ENCODE measurements at places on chromosomes 3 and 15.

DNA sequence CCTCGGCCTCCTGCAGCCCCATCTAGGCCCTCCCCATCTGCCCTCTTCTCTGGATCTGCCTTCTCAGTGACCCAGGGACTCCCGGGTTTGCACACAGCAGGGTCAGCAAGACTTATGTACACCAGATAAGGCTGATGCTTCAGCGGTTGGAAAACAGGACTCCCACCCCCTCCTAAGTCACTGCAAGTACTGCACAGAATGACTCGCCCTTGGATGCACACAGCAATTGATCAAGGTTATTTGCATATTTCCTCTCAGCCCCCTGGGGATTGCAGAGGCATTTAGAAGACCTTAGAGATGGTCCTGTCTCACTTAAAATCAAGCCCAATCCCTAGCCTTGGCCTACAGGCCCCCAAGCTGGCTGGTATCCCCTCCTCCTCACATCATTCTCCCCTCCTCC, 8.9 kb downstream of the ACAN start:
- DNase-seq, result no peak

DNA sequence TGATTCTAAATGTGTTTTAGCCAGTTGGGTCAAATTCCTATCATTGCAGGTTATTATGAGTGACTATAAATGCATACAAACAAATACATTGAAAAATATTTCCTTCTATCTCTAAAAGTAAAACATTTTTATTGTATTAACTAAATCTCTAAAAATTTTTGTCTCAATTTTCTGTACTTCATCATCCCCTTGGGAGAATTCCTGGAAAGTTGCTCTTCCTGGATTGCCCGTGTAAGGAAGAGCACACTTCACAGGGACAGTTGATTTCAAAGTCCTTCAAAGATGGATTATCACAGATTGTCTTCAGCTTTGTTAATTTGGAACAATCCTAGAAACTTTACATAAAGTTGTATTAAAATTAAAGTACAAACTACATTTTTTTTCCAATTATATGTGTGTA, 595.6 kb downstream of the ROBO1 start:
- DNase-seq, result no peak

- no peak for DNase-seq
Observed at GRCh38 chr15:73540161-73540560, 93.0 kb downstream of the NPTN start.

GRCh38 chr15:62492900-62493299, 327.8 kb upstream of the C2CD4B start:
- DNase-seq, result no peak

- no peak for DNase-seq
Observed at GRCh38 chr3:120850381-120851295, 57.4 kb upstream of the STXBP5L start.

- DNase-seq, result no peak
Observed at GRCh38 chr15:80233581-80233980, 18.4 kb downstream of the CTXND1 start.

DNA sequence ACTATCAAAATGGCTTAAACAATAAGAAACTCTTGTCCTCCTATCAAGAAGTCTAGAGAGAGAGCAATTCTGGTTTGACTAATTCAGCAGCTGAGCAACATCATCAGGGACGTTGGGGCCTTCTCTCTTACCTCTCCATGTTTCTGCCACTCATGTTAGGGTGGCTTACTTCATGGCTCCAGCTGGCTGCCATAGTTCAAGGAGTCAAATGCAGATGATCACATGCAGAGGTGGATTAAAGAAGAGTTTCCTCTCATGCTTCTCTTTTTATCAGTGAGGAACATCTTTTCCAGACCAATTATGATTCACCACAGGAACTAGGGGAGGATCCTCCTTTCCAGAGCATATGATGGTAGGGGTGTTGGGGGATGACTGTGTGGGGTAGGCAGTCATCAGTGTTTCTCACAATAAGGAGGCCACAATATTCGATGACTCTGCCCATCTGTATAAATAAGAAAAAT, 45.5 kb downstream of the NEK11 start:
- DNase-seq, result no peak

GRCh38 chr15:83747050-83747717, 93.3 kb downstream of the ADAMTSL3 start:
- no peak for DNase-seq

Data from effector CD8-positive, alpha-beta T cell (primary cell).